ENCODE measurements at places on chromosomes 11 and 22.
A peak's percentile ranks its signal among the peaks of the same experiment; 100 is the strongest.

- DNase-seq: no peak
Measured at GRCh38 chr11:15558513-15559181, 443.9 kb downstream of the INSC start.

- DNase-seq: peak; percentile 50
Measured at GRCh38 chr22:44729391-44730021, 22.9 kb upstream of the ARHGAP8 start.

DNA sequence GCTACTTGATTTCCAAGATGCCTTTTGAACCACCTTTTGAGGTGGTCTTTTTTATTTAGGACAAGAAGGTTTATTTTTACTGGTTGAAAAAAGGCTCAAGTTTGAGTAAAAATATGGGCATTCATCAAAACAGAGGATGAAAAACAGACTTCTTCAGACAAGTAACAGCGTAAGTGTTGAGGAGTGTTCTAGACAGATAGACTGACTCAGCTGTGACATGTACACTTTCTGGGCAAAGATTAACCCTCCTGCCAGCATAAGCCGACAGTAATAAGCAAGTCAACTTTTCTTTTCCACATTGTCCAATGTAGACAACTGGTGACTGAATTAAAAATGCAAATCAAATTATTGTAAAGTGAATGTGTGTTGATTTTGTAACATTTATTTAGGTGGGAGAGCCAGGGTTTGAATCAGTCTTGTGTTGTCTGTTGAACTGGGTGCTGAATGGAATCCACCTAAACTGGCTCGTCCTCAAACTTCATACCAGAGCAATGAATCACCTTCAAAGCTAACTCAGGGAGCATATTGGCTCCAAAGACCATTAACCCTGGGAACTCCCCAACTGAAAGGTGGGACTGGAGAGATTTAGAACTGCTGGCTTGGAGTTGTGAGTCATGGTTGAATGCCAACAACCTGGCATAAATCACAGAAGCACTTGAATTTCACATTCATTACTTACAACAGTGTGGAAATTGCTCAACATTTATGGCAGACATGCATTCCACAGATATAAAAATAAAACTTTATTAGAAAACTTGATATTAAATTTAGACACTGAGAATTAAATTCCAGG is 377.0 kb downstream of the ETS1 start:
- DNase-seq: peak; percentile 97

GRCh38 chr11:57772562-57772961 is 11.0 kb downstream of the CTNND1 start:
- no peak for DNase-seq

DNA sequence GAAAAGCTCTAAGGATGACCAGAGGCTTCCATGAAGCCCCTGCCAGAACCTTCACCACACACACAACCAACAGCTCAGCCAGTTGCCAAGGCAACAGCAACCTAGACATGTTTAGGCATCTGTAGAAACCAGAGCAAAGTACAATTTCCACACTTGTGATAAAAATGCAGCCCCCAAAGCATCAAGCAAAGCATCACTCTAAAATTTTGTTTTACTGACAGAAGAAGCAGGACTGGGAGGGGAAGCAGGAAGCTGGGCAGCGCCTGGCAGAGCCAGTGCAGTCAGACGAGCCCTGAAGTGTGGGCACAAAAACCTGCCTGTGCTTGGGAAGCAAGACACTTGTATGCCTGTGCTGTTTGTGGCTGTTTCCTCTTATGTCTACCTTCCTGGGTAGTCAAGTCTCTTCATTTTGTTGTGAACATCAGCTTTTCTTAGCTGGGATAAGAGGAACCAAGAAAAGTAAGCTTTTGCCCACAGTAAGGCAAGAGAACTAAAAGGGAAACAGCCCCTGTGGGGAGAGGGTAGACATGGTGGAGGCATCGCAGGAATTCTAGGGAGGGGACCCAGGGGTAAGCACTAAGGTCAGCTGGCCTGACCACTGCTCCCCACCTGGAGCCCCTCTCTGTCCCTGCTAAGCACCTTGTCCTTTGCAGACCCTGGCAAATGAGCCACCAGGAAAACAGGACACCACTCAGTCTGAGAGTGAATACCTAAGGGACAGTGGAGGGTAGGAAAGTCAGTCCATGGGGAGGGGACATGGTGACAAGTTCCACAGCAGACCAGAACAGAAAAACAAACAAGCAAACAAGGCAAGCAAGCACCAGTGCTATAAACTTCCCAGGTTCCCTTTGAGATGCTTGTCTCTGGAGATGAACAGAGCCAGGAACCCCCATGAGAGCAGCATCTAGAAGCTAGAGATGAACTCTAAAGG is 13.4 kb downstream of the PACSIN2 start:
- peak; percentile 37 for DNase-seq

- no peak for DNase-seq
Measured at GRCh38 chr11:116171271-116172140, 601.3 kb downstream of the BUD13 start.

DNA sequence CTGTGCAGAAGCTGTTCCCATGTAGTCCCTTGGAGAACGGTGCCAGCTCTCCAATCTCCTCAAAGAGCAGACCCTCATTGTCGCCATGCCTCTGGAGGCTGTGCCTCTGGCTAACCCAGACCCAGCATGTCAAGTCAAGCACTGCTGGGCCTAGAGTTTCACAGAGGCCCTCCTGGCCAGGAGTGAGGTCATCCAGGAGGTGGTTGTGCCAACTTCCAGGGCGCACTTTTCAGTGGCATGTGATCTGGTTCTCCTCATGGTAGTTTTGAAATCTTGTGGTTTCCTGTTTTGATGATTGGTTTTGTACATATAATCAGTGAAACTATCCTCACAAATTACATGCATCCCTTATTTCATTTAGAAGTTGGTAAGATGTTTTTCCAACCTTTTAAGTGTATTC is 78.9 kb downstream of the PPFIBP2 start:
- peak; percentile 94 for DNase-seq

DNA sequence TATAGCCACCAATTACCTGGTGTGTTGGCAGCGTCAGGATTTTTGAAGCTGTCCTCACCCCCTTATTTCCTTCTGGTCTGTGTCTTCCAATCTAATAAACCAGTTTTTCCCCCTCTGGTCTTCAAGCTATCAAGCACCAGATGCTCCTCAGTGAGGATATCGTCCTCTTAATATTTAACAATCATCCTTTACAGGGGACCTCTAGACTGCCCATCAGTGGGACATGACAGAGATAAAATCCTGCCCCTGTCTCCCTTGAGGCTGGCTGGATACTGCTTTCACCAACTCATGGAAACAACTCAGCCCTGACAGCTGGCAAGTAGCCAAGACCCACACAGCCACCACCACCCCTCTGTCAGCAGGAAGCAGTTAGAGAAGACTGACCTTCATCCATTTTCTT is 421.0 kb upstream of the API5 start:
- no peak for DNase-seq

DNA sequence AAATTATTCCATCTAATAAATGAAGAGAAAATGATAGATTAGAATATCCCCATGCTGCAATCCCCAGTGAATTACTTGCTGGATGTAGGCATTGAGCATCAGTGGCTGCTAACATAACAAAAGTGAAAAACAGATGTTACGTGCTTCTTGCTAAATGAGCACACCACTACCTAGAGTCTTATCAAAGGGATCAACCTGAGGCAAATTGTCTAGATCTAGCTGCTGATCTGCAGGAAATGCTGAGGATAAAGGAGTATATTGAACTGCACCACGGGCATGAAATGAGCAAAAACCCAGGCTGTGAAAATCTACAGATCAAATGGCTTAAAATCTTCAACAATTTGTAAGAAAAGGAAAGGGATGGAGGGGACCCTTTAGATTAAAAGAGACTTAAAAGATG is 45.3 kb upstream of the SCUBE2 start:
- DNase-seq: no peak

DNA sequence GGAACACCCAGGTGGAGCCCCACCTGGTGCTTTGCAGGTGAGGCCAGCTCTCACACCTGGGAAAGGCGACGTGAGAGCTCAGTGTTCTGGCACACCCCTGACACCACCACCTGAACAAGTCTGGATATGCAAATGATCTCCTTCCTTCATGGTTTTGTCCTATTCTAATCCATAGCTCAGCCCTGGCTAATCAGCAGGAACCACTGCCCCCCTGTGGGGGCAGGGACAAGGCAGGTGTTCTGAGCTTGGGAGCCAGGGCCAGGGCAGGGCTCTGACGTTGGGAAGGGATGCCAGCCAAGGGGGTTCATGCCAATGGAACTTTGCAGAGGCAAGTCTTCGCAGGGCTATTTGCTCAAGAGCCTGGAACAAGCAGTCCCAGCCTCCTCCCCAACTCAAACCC is 144.2 kb downstream of the TRIM29 start:
- no peak for DNase-seq

DNA sequence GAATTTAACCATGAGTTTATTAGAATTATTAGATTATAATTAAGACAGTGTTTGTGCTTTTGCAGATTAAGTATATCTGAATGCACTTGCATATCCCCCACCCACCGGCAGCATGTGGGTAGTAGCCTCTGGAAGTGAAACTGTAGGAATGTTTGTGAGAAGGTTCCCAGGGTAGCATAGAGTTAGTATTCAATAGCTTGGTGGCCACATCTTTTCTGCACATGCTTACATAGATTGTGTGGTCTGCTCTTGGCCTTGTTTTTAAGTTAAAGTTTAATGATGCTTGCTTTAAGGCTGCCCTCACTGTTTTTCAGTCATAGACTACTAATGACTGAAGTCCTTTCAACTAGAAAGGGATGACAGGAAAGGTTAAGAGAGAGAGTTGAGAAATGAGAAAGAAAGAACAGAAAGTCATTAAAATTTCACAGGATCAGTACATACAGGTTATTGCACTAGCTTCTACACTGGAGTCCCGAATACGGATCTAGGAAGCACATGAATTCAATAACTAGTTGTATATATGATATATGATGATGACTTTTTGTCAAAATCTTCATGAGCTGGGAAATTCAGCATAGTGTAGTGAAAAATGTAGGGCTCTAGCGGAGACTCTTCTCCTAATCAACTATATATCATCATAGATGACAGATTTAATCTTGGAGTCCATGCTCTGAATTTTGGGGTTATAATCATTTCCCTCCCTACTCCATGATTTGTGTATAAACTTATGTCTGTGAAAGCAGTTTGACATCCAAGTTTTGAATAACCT is 137.1 kb downstream of the ARHGAP42 start:
- no peak for DNase-seq

- DNase-seq: no peak
Measured at GRCh38 chr11:46049325-46049897, 71.8 kb downstream of the PHF21A start.

- DNase-seq: peak; percentile 94
Measured at GRCh38 chr22:37330200-37331033, 48.1 kb downstream of the CYTH4 start.

- no peak for DNase-seq
Measured at GRCh38 chr11:36235750-36236149, 53.5 kb downstream of the COMMD9 start.

DNA sequence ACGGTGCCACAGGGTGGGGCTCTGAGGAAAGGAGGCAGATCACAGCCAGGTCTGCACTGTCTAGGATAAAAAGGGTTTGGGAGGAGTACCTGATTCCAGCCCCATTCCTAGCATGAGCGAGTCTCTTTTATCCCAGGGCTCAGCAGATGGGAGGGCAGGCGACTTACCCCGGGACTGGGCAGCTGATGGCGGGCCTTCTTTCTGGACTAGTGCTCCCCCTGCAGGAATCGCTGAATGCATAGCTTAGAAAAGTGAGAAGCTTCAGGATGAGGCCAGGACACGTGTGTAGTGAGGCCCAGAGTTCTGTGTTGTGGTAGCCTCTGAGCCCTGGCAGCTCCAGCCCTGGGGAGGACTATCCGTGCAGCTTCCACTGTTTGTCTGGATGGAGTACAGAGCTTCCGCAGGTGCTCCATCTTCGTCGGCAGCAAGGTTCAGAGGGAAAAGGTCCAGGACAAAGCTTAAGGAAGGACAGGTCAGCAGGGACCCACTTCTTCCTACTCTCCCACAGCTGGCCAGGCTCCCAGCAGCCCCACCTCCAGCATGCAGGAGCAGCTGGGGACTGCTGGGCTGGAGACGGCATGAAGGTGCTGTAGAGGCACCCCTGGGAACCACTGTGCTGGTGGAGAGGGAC is 30.4 kb downstream of the COMMD9 start:
- peak; percentile 91 for DNase-seq

DNA sequence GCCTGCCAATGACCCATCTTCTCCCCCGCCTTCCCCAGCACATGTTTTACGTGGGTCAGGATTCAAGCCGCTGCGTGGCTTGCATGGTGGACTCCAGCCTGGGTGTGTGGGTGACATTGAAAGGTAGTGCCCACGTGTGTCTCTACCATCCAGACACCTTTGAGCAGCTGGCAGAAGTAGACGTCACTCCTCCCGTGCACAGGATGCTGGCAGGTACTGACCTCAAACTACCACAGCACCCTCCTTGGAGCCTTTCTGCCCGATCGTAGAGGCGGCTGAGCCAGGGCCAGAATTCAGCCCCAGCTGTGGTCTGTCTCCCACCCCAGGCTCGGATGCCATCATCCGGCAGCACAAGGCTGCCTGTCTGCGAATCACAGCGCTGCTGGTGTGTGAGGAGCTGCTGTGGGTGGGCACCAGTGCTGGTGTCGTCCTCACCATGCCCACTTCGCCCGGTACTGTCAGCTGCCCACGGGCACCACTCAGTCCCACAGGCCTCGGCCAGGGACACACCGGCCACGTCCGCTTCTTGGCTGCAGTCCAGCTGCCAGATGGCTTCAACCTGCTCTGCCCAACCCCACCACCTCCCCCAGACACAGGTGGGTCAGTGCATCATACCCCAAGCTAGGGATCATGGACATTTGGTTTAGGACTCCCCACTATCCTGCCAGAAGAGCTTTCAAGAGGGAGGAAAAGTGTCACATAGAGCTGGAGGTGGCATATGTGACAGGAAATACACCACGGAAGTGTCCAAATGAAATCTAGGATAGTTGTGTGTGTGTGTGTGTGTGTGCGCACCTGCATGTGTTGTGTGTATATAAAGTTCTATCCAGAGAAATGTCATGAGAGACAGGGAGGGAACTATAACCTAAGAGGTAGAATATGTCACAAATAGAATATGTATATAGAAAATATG is 10.6 kb upstream of the RELT start:
- no peak for DNase-seq

GRCh38 chr11:6594142-6594768 is 9.2 kb downstream of the RRP8 start:
- DNase-seq: no peak

DNA sequence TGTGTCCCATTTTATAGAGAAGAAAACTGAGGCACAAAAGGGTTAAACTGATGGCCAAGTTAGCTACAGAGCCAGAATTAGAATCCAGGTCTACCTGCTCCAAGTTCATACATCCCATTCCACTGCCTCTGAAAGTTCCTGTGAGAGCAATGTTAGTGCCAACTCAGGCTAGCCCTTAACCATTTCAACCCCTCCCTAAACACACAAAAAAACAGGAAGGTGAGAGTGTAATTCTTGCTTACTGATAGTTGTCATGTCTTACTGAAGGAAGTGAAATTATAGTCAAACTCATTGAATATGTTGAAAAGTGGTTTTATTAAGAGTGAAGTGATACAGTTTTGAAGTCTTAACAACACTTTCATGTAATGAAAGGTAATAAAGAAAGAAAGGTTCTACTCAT is 2.9 kb upstream of the E2F8 start:
- no peak for DNase-seq
